ENCODE measurements at places on chromosomes 12 and 14.

GRCh38 chr14:95485222-95485819 lies 31.1 kb downstream of the SYNE3 start:
- no peak for DNase-seq

- no peak for DNase-seq
These were observed 18.2 kb downstream of the ANKRD9 start for GRCh38 chr14:102491366-102491765.

GRCh38 chr12:122099280-122099749 lies 20.8 kb downstream of the MLXIP start:
- no peak for DNase-seq

DNA sequence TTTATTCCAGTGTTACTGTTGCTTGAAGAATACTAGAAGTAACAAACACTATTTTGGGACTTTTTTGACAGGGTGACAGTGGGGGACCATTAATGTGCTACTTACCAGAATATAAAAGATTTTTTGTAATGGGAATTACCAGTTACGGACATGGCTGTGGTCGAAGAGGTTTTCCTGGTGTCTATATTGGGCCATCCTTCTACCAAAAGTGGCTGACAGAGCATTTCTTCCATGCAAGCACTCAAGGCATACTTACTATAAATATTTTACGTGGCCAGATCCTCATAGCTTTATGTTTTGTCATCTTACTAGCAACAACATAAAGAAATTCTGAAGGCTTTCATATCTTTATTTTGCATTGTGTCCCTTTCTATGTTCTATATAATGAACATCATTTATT lies 44.5 kb downstream of the TMPRSS12 start:
- DNase-seq = no peak

- no peak for DNase-seq
These were observed 80.6 kb downstream of the APAF1 start for GRCh38 chr12:98725476-98726247.

GRCh38 chr12:47767216-47767724 lies 5.8 kb upstream of the SLC48A1 start:
- peak; percentile 28 for DNase-seq

DNA sequence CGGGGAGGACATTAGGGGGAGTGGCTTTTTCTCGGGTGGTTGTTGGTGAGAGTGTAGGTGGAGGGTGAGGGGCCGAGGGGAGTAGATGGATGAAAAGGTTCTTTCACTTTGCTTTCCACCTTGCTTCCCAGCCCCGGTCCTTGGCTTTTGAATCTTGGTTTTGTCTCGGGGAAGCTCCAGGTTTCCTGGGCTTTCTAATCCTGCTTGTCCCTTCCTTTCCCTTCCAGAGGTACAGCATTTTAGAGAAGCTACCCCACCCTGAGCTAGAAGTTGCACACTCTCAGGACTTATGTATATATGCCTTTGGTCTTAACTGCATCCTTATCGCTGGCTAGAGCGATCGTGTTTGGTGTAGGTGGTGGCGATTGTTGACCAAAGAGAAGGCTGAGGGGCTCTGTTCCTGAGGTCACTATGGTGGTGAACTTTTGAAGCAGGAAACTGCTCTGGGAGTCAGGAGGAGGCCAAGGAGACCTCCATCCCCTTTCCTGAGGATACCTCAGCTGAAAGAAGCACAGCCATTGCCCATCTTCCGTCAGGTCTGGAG lies 862 bp downstream of the PIP4K2C start:
- DNase-seq = no peak

- no peak for DNase-seq
These were observed 115.5 kb downstream of the CCDC59 start for GRCh38 chr12:82242729-82243128.

- no peak for DNase-seq
These were observed 417.5 kb downstream of the NPAS3 start for GRCh38 chr14:33356181-33356580.

DNA sequence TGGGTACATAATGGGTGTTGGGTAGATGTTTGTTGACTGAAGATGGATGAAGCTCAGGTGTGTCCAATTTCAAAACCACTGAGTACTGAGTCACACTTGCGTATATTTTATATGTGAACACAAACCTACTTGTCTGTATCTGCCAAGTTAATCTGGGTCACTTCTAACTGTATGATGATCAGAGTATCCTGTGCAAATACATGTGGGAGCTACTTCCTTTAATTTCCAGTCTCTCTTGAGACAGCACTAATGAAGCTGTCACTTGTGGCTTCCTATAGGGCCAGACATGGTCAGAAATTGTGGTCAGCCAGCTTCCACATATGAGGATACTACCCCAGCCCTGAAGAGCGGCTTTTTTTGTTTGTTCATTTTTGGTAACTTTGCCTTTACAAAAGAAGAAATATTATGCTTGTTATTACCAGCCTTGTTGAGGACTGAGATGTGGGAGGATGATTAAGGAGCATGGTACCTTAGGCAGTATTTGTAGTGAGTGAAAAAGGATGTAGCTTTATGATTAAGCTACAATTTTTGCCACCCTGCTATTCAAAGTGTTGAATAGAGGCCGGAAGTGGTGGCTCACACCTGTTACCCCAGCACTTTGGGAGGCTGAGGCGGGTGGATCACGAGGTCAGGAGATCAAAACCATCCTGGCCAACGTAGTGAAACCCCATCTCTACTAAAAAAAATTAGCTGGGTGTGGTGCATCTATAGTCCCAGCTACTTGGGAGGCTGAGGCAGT lies 32.4 kb downstream of the PLXNC1 start:
- DNase-seq = no peak

GRCh38 chr12:45890276-45890675 lies 100.1 kb downstream of the SCAF11 start:
- no peak for DNase-seq

- no peak for DNase-seq
These were observed 71.7 kb downstream of the IPO8 start for GRCh38 chr12:30624009-30624408.

- no peak for DNase-seq
These were observed 13.7 kb upstream of the SIX1 start for GRCh38 chr14:60662982-60663381.

DNA sequence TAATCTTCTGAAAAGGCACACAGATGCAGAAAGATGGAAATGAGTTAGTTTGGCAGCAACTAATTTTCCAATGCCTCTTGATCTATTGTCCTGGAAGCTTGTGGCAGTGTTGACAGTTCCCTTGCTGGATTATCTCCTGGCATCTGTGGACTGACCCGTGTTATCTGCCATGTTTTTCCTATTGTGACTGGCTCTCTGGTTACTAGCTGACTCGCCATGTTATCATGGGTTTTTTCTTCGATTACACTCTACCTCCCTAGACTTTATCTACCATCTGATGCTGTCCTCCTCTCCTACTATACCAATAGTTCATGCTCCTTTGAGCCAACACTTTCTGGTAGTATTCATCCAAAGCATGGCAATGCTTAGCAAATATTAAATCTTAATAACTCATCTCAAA lies 63.3 kb upstream of the FLRT2 start:
- DNase-seq = no peak

DNA sequence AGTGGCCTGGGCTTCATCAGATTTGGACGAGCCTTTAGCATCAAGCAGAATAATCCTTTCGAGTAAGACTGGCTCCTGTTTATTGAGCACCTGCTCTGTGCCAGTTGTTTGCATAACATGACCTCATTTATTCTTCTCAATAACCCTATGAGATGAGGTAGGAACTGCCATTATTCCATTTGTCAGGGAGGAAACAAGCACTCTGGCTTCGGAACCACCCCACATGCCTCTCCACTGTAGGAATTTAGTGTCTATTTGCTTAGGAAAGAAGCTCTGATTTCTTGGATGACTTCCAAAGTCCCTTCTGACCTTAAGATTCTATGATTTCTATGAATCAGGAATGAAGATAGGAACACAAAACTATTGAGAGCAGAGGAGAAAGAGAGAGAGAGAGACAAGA lies 11.0 kb downstream of the SAMD4A start:
- no peak for DNase-seq

DNA sequence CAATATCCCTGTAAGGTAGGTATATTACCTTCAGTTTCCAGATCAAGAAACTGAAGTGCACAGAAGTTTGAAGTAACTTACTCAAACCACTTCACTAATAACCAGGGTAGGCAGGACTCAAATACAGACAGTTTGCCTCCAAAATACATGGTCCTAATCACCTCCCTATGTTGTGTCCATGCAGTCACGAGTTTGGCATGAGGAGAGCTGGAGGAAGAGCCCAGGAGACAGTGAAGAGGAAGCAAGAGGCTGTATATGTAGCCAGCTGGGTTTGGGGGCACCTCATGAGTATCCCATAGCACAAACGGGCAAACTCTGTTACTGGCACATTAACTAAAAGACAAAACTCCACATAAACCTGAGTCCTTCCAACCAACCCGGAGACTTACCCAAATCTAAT lies 79.2 kb downstream of the DUSP16 start:
- DNase-seq = no peak

- DNase-seq = no peak
These were observed 163.9 kb upstream of the FRMD6 start for GRCh38 chr14:51487848-51488247.

DNA sequence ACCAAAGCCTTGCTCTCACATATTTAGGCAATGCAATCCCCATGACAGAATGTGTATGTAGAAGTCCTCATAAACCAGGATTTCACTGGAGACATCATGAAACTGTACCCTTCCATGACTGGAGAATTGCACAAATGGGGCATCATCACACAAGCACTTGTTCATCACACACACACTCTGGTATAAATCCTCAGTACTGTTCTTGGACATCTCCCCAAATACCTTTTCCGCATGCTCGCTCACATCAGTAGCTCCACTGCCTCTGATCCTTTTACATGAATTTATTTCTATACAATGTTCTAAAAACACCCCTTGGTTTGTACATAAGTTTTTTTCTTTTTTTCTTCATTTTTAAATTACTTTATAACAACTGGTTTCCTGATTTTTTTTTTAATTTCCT lies 3.3 kb upstream of the ING4 start:
- DNase-seq = no peak

DNA sequence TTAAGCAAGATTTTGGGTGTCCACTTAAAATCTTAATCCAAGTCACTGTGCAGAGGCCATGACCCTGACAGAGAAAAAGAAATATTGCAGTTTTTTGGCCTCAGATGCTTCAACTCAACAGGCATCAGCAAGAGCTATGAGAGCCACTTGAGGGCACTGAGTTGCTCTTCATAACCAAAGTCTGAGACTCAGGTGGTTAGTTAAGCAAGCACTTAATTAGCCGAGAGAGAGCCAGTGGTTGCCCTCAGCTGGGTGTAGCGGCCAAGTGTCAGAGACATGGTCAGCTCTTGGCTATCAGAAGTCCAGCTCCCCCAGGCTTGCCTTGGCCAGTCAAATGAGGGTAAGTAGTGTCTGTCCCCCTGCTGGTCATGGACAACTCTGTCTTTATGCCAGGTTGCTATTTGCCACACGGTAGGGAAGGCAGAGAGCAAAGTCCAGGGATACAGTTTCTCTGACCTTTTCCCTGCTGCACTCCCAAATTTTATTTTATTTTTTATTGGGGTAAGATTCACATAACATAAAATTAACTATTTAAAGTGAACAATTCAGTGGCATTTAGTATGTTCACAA lies 9.0 kb upstream of the KRT71 start:
- DNase-seq = no peak

GRCh38 chr12:102465762-102466560 lies 14.4 kb downstream of the IGF1 start:
- no peak for DNase-seq

GRCh38 chr12:125744201-125744600 lies 679.0 kb downstream of the AACS start:
- no peak for DNase-seq

GRCh38 chr14:54088271-54088670 lies 131.6 kb upstream of the BMP4 start:
- DNase-seq = no peak

DNA sequence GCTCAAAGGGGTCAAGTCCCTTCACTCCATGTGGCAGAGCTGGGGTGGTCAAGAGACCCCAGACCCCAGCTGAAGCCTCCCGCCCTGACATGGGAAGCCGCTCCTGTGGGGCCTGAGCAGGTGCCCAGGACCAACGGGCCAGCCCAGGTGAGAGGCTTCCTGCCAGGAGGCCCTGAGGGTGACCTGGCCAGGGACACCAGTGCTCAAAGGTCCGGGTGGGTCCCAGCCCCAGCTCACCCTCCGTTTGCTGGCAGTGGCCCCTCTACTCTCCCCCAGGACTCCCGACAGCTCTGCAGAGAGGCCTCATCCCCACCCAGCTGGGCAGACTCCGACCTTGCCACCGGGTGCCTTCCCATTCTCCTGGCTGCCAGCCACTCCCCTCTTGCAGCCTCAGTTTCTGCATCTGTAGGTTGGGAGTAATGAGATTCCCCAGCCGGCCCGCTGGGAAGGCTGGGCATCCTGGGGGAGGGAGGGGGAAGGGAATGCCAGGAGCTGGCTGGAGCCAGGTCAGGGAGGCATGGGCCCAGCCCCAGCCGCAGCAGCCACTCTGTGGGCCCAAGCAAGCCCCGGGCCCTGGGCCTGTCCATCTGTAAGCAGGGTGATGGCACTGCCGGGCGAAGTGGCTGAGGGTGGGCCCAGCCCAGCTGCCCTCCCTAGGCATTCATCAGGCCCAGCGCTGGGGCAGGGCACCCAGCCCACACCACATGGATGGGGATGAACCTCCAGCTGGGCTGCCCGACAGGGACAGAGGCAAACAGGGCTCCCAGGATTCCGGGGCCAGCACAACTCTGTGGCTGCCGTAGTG lies 10.3 kb upstream of the INF2 start:
- no peak for DNase-seq

GRCh38 chr12:73106296-73106695 lies 834.1 kb downstream of the TRHDE start:
- no peak for DNase-seq

GRCh38 chr14:21612324-21612723 lies 22.4 kb downstream of the OR10G2 start:
- no peak for DNase-seq

DNA sequence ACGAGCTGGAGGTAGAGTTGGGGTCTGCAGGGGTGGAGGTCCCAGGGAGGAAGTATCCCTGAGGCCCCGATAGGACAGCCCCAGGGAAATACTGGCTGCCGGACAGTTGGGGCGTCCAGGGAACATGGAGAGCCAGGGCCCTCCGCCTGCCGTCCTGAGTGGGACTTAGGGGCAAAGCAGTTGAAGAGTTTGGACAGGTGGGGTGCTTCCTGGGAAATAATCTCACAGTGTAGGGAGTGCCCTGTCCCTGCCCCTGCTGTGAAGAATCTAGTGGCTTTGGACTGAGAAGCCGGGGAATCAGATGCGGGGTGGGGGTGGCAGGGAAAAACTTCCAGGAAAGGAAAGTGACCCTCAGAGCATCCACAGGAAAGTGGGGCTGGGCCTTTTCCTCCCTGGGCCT lies 9.8 kb upstream of the HHIPL1 start:
- no peak for DNase-seq

- no peak for DNase-seq
These were observed 50.3 kb downstream of the ESRRB start for GRCh38 chr14:76426161-76426696.

- no peak for DNase-seq
These were observed 23.7 kb downstream of the SEL1L start for GRCh38 chr14:81509838-81510452.

DNA sequence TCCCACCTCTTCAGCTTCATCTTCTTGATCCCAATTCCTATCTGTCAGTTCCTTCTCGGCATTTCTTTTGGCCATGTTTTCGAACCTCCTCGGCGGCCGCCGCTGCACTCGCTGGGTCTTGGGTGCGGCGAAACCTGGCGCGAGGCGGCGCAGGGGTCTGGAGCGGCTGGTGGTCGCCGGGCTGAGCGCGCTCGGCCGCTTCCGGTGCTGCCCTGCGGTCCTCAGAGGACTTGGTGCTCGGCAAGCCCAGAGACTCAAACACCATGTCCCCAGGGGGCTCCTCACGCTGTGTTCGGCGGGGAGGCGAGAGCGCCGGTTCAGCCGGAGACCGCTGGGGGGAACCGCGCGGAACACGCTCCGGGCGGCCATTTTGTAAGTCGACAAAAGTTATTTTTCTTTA lies 51.8 kb downstream of the PPP1R36 start:
- no peak for DNase-seq

GRCh38 chr14:104981699-104982541 lies 3.7 kb upstream of the CLBA1 start:
- no peak for DNase-seq

Measured in stimulated activated CD8-positive, alpha-beta memory T cell treated with anti-CD3 and anti-CD28 coated beads, Interleukin-15, amount 100 ng/mL, for 24 hours (primary cell).